ENCODE measurements at places on chromosomes 3 and 15.
A peak's percentile ranks its signal among the peaks of the same experiment; 100 is the strongest.

- no peak for DNase-seq
Observed at GRCh38 chr3:185292238-185292637, 38.4 kb upstream of the EHHADH start.

GRCh38 chr3:140898340-140899180 lies 43.1 kb upstream of the SLC25A36 start:
- DNase-seq: no peak

- no peak for DNase-seq
Observed at GRCh38 chr3:140288595-140288994, 353.6 kb downstream of the CLSTN2 start.

DNA sequence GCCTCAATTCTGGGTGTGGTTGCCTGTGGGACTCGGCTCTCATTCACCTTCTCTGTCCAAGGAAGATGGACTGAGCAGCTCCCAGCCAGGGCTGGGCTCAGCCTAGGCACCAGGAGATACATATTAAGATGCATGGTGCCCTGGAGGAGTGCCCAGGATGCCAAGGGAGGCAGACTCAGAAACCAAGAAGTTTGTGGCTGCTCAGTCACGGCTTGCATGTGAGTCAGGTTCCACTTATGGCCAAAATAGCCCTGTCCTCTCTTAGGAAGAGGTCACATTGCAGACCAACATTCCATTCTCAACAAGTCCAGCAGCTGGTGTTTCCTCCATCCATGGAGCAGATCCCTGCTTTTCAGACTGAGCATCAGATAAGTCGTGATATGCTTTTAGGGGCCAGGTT lies 21.8 kb downstream of the CDCP1 start:
- no peak for DNase-seq

DNA sequence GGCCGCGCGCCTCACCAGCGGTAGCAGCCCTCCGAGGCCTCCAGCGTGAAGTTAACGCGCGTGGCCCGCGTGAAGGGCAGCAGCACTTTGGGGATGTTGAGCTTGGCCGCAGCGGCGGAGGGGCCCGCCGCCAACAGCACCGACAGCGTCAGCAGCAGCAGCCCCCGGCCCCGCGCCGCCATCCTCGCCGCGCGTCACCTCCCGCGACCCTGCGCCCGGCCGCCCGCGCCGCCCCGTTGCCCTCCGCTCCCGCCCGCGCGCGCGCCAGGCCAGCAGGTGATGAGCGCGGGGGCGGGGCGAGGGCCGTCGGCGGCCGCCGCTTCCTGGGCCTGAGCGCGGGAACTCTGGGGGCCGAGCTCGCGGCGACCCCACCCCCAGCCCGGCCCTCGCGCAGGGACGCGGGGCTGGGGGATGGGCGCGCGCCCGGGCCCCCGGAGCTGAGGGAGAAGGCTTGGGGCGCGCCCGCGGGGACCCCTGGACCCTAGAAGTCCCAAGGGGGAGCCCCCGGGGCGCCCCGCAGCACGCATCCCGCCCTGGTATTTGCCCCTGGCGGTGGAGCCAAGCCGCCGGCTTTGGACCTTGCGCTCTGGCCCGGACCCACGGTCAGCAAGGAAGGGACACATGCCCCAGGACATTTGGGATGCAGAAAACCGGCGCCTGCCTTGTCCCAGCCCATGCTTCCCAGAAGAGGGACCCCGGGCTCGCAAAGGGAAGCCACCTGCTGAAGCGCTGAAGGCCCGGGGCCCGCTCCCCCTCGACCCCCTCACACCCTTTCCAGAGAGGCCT lies at the start of gene NUP210:
TSS of gene NUP210 (minus strand) at position 278 of the 786 bp plus-strand sequence. CDS start at position 182, 96 bp downstream.
- DNase-seq: peak; percentile 22

- DNase-seq: no peak
Observed at GRCh38 chr15:66720206-66721010, 18.4 kb downstream of the SMAD6 start.

GRCh38 chr3:152156880-152157279 lies 111.8 kb upstream of the MBNL1 start:
- no peak for DNase-seq

GRCh38 chr3:57557085-57557537 lies 1.0 kb downstream of the PDE12 start:
- DNase-seq: peak; percentile 9

- DNase-seq: no peak
Observed at GRCh38 chr15:79593119-79593869, 161.2 kb downstream of the MINAR1 start.

DNA sequence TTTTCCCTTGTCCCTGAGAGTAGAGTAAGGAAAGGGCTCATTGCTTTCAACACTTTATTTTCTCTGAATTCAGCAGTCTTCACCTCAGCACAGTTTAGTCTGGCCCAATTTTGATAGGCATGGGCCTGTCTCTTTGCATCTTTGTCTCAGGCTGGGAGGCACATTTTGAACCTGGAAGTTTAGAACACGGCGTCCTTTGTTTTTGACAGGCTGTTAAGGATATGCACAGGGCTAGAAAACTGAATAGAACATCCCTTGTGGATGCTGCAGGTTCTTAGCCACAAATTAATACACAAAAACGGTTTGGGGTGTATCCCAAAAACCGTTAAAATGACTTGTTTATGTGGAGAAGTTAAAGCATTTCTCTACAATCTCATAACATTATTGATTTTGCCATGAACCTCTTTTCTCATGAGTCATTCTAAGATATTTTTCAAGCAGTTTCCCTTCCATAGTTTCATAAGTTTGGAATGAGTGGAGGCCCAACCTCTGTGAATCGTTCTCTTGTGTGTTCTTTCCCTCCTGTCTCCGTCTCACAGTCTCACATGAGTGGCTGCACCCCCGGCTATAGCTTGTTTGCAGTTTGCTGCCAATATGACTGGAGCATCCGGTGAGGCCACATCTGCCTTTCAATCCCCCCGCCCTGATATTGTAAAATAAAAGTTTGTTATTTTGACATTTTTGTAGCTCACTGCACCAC lies 192.9 kb upstream of the EIF1B start:
- DNase-seq: no peak

- DNase-seq: no peak
Observed at GRCh38 chr3:127044996-127045395, 62.1 kb downstream of the PLXNA1 start.

- DNase-seq: no peak
Observed at GRCh38 chr3:197349368-197349767, 51.0 kb upstream of the DLG1 start.

Data from activated gamma-delta T cell treated with anti-CD3 and anti-CD28 coated beads, Interleukin-2, amount 50 U/mL, for 16 hours (primary cell).